Left renal cortex interstitium (tissue), 4 donors: ENCODE measurements at places on chromosomes 6 and 20. TPM values are rescaled to one million over a fixed set of nuclear protein-coding genes. Genes with fewer than 3 reads are reported as not detected.

Gene MCCD1
- polyA plus RNA-seq: 16.0 TPM

- DNase-seq: no peak
Observed at GRCh38 chr6:20630617-20631548, 96.6 kb downstream of the CDKAL1 start.

GRCh38 chr20:61083431-61083830, 168.6 kb upstream of the CDH4 start:
- DNase-seq: no peak

Gene EYA4
- polyA plus RNA-seq: 18.2 TPM

DNA sequence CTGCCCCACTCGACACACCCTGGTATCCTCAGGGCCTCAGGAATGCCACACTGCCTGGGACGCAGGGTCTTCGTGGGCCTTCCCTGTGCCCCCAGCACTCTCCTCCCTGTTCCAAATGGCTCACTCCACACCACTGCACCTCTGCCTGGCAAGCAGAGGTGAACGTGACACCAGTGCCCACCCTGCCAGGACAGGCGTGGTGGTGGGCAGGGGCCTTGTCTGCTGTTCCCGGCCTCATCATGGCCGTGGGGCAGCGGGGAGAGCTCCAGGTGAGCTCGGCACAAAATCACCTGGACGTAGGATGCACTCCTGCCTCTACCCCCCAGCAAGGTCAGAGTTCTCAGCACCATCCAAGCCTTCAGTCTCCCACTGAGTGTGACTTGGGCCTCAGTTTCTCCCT, 202.4 kb downstream of the SMOC2 start:
- no peak for DNase-seq

GRCh38 chr20:58839474-58839874, 11.2 kb downstream of the GNAS-AS1 start:
- DNase-seq: peak; percentile 27

DNA sequence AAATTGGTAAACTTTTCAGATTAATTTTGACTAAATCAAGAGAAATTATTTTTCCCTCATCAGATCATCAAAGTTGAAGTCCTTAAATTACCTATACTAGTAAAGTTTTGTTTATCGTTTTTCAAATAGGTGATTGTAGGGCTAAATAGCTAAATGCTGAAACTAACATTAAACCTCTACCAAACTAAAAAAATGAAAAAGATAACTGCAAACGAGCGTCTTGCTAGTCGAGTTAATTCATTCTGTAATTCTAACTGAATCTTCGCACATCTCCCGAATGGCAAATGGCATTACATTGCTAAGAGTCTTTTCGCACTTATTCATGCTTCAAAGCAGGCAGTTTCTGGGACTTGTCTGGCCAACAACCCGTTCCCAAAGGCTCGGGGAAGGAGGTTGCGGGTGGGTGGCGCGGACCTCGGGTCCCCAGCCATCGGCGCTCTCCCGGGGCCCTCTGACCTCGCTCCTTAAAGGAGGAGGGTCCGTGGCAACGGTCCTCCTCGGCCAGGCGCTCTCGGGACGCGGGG, 43.8 kb downstream of the POPDC3 start:
- DNase-seq: peak; percentile 8

- no peak for DNase-seq
Observed at GRCh38 chr6:169445227-169445626, 191.6 kb upstream of the THBS2 start.

DNA sequence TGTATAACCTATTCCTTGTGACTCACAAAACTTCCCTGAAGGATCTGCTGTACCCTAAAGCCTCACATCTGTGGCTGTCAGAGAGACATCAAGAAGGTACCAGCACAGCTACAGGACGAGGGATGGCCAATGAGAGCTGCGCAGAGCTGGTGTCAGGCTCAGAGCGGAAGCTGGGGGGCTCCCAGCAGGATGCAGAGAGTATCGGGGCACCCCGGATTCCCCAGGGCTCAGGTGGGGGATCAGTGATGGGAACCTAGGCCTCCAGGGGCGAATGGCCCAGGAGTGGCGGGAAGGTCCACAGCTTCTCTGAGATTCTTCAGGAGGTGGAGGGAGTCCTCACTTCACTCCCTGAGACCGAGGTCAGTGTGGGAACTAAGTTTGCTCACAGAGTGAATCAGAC, 30.9 kb upstream of the SMOC2 start:
- DNase-seq: no peak

Gene CNBD2
- polyA plus RNA-seq: 0.49 TPM

DNA sequence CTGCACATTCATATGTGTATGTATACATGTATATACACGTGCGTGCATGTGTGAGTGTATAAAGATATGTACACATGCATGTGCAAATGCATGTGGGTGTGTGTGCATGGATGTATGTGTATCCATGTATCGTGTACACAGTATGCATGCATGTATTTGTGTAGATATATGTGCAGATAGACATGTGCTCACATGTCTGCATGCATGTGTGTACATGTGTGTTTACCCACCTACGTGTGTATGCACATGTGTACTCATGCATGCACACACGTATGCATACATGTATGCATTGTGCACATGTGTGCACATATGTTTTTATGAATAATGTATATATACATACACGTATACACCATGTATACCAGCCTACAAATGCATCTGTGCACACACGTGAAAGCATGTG, 80.3 kb upstream of the ZNF322 start:
- DNase-seq: no peak

GRCh38 chr6:40437631-40438030, 149.5 kb downstream of the LRFN2 start:
- DNase-seq: no peak

Gene CDC40
- 35.5 TPM for polyA plus RNA-seq

Gene CST5
- polyA plus RNA-seq: 0.70 TPM

Gene IDH3B
- polyA plus RNA-seq: 125 TPM

DNA sequence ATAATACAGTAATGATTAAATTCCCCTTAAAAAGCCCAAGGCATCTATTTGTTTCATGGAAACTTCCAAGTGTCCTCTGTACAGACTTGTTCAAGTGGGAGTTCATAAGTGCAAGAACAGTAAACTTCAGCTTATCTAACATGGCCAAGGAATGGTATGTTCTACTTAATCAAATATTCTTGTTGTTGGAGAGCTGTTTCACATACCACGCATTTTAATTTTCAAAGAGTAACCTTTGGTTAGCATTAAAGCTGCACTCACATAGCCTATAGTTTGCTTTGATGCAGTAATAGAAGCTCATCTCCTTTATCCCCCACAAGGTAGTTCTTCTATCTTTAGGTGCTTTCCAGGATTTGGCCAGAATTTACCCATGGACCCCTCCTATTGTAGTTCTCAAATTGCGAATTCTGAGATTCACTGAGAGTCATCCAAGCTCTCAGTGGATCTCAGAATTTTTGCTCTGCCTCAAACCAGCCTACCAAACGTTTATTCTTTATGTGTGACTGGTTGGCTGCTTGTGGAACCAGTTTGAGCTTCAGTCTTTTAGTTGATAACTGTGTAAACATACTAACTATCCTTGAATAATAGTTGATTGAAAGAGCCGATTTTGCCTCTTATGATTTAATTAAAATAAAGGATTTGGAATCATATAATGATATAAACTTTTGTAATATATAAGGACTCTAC, 668.0 kb upstream of the FLRT3 start:
- no peak for DNase-seq

GRCh38 chr6:160249671-160250070, 8.9 kb downstream of the SLC22A2 start:
- no peak for DNase-seq

Gene SYTL3
- 3.3 TPM for polyA plus RNA-seq

Gene KCNK15
- 0.11 TPM for polyA plus RNA-seq

DNA sequence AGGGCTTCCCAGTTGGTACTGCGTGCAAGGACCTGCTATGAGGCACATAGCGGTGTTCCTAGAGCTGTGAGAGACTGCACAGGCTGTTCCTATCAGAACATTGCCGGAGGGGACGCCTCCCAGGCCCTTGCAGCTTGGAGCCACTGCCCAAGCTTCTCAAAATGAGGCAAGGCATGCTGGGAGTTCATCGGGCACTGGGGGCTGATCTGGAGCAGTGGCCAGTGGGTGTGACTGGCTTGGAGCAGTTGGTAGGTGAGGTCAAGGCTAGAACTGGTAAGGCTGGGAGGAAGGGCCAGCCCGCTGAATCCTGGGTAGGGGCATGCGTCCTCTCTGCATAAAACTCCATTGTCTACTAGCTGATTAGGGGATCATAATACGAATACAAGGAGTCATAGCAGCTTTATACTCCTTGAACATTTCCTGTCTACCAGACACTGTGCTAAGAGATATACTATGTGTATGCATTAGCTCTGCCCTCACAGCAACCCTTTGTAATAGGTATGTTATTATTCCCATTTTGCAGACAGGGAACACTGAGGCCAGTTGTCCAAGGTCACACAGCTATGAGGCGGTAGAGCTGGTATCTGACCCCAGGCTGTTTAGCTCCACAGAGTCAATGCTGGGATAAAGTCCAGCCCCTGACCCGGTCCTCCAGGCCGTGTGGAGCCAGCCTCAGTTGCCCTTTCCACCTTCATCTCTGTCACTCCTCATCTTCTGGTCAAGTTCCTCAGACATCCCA, 53.7 kb downstream of the DLGAP4 start:
- no peak for DNase-seq

DNA sequence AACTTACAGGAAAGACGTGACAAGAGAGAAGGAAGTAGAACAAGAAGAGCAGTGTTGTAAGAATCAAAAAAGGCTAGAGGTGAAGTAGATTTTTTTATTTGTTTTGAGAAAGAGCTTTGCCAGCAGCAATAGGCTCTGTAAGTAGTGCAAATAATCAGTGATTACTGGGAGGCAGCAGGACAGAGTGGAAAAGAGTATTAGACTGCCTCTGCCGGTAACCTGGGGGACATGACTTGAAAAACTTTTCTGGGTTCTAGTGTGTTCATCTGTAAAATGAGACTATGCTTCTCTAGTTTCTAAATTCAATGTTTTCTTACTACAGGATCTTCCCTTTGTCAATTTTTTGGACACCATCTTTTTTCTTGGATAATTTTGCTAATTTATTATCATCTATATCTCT, 5.8 kb upstream of the IRAK1BP1 start:
- DNase-seq: no peak

GRCh38 chr20:7775072-7775471, 165.2 kb downstream of the HAO1 start:
- no peak for DNase-seq

Gene TPX2
- 49.9 TPM for polyA plus RNA-seq

Gene SRSF12
- polyA plus RNA-seq: 13.1 TPM

Gene MRS2
- polyA plus RNA-seq: 34.1 TPM

Gene TRIM10
- 0.40 TPM for polyA plus RNA-seq

DNA sequence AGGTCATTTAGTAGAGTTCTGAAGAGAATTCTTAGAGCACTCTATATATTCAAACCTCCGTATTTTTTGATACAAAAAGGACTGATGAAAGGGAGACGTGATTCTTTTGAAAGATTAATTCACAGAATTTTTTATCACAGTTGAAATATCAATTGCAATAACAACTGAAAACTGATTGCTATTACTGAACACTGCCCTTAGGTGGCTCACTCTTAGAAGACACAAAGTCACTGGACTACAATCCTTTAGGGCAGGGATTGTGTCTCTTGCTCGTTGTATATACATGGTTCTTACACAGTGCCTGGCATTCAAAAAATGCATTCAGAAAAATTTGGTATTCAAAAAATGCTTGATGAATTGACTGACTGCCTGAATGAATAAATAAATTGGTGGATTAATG, 17.1 kb upstream of the CALHM6 start:
- no peak for DNase-seq
